ENCODE measurements at places on chromosomes 2 and 18.

DNA sequence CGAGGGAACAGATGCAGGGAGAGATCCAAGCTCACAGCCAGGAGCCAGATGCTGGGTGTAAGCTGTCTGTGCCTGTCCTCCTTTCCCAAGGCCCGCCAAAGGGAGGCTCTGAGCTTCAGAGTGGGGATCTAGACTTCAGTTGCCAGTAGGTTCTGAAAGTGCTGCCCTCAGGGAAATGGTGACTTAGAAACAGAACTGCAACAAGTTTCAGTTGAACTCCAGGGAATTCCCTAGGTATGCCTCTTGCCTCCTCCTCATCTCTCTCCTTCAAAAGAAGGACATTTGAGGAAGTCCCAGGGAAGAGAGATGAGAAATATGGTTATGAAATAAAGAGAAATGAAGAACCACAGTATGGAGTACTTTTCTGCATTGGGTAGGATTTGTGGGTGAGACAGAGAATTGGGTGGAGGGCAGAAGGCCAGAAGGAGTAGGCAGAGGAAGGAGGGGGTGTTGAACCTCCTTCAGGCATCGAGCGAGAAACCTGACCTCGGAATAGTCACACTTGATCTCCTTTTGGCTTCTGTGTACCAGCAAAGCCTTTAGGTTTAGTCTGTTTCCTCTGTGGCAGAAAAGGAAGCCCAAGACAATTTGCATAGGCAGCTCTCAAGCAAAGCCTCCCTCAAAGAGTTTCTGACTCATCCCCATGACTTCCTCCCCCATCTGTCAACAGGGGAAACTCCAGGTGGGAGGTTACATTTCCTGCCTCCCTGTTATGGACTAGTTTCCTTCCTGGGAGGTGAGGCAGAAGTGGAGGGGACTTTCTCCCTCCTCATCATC, 45.7 kb downstream of the QPCT start:
- peak; percentile 85 for DNase-seq

- no peak for DNase-seq
Observed at GRCh38 chr2:203804764-203805485, 62.6 kb upstream of the CTLA4 start.

GRCh38 chr2:36756438-36756837, 59.9 kb downstream of the VIT start:
- no peak for DNase-seq

DNA sequence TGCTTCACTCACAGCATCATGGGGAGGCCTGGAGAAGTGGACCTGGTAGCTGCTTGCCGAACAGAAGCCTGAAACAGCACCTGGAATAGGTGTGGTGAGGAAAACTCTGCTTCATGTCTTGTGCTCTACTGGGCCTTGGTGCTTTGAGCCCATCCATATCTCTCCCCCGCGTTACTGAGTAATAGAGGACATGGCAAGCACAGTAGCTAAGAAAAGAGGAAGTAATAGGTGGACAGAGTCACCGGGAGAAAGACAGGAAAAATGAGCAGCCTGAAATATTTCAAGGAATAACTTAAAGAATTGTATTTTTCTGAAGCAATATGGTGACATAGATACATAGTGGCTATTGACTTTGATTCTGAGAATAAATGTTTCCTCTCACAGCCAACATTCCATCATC, 14.0 kb upstream of the HNMT start:
- DNase-seq = no peak

GRCh38 chr2:16546128-16546754, 119.4 kb downstream of the CYRIA start:
- DNase-seq = peak; percentile 8

DNA sequence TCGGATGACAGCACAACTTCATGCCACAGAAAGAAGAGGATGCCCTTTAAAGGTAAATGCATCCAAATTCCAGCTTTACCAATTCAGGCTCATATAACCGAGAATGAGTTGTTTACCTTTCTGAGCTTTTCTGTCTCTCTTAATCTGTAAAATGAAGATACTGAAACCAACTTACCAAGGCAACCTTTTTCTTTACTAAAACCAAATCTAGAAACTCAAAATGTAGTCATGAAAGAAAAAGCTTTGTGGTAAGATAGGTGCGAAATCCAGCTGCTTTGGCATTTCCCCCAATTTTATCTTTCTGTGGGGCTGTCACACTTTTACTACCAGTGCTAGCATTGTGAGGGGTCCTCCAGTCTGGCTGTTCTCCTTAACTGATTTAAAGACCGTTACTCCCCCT, 240.4 kb downstream of the IKZF2 start:
- DNase-seq = no peak

DNA sequence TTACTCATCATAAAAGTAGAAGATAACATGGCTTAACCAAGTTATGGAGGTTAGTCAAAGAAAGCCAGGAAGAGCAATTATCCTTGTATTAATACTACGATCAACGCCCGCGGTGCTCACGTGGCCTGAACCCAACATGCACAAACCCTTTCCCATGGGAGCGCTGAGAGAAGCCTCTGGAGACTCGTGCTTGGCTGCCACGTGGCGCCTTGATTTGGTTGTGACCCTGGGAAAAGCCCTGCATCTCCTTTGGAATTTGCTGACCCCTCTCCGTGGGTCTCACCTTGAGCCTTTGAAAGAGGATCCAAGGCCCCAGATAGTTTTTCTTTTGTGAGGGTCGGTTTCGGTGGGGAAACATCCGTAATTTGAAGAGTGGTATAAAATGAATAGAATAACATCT, 255.6 kb downstream of the DCDC2C start:
- DNase-seq = no peak

DNA sequence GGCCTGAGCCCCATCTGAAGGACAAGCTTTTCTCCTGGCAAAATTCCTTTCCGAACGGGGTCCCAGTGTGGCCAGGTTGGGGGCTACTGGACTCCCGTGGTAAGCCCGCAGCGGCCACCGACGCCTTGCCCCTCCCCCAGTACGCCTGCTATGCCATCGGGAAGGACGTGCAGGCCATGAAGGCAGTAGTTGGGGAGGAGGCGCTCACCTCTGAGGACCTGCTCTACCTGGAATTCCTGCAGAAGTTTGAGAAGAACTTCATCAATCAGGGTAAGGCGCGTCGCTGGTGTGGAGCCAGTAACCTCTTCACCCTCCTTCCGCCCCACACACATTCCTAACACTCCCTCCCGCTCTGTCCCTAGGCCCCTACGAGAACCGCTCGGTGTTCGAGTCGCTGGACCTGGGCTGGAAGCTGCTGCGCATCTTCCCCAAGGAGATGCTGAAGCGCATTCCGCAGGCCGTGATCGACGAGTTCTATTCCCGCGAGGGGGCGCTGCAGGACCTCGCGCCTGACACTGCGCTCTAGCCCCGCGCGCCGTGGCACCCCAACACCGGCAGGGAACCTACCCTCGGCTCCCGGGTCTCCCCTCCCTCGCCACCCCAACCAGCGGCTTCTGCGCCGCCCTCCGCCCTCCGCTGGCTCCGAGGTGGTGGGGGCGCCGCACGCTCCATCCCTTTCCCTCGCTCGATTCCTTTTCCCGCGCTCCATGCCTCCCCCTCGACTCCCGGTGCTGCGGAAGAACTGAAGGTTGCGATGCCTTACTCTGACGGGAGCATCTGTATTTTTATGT, 13.6 kb upstream of the ANKRD53 start:
- peak; percentile 83 for DNase-seq

- DNase-seq = no peak
Observed at GRCh38 chr2:212618636-212619035, 80.0 kb upstream of the ERBB4 start.

DNA sequence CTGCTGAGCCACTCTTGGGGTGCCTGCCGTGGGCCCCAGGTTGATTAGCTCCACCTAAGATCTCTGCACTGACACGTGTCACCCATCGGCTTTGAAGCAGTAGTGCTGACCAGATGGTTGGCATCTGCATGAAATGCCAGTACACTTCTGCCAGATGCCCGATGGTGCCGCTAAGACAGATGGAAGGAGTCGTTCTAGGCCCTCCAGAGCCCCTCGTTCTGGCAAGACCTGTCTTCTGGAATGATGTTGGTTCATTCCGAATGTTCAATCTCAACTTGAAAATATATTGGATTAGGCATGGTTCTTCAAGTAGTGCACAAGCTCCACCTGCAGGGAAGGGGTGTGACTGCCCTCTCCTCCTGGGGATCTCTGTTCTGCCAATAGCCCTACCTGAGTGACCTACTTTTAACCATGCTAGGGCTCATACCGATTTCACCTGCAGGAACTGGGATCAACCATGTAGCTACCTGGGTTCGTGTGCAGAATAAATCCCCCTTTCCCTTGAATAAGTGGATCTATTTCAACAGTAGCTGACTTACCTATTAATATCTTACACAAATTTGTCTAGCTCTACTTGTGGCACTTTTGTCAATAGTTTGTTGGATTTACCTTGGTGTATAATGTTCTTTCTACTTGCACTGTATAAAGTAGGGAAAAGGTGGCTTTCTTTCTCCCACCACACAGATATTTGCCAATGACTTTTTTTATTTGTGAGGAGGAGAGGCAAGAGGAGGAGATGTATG, 342.6 kb downstream of the CTNNA2 start:
- DNase-seq = no peak

GRCh38 chr2:283996-284794, 3.7 kb downstream of the ALKAL2 start:
- DNase-seq = no peak

DNA sequence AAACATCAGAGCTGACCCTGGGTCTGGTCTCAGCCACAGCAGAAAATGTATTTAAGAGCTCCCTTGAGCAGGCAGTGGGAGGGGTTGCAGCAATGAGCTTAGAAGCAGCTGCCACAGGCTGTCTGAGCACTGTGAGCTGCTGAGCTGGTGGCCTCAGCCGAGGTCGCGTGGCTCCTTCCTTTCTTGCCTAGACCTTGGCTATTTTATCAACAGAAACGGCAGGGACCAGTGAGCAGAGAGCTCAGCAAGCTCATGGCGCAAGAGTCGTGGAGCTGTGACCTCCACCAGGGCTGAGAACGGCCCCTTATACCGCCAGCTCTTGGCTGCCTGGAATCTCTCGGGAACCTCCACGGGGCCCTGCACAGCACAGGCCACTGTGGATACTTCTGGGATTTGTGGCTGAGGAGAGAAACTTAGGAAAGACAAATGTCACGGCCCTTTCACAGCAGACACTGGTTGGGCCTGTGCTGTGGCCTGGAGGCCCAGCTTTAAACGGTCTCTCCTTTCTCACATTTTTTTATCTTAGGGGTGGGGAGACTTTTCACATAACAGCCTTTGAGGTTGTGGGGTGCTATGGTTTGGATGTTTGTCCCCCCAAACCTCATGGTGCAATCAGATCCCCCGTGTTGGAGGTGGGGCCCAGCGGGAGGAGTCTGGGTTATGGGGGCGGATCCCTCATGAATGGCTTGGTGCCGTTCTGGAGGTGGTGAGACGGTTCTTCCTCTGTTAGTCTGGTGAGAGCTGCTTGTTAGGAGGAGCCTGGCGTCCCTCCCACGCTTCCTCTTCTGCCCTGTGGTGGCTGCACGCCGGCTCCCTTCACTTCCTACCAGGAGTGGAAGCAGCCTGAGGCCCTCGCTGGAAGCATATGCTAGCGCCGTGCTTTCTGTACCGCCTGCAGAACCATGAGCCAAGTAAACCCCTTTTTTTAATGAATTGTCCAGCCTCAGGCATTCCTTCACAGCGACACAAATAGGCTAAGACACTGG, 1.7 kb downstream of the ALLC start:
- DNase-seq = no peak

GRCh38 chr2:236054621-236055305, 113.4 kb downstream of the GBX2 start:
- DNase-seq = no peak

DNA sequence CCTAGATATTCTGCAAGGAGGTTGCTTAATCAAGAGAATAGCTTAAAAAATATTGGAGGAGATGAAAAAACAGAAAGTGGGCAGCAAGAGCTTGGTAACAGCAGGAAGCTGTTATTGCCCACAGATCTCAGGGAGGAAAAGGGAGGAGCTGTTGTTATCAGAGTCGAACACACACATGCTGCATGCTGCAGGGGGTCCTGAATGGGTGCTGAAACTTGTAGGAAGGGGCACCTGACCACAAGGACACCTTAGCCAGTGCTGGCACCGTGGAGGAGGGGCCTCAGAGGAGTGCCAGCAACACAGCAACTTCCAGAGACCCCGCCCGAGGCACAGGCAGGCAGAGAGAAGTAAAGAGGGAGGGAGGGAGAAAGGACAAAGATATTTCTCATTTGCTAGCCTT, 332.9 kb downstream of the SOCS6 start:
- DNase-seq = peak; percentile 76

GRCh38 chr2:43906448-43907109, 67.8 kb downstream of the ABCG8 start:
- no peak for DNase-seq

GRCh38 chr18:10188971-10189810, 265.2 kb upstream of the APCDD1 start:
- DNase-seq = no peak

DNA sequence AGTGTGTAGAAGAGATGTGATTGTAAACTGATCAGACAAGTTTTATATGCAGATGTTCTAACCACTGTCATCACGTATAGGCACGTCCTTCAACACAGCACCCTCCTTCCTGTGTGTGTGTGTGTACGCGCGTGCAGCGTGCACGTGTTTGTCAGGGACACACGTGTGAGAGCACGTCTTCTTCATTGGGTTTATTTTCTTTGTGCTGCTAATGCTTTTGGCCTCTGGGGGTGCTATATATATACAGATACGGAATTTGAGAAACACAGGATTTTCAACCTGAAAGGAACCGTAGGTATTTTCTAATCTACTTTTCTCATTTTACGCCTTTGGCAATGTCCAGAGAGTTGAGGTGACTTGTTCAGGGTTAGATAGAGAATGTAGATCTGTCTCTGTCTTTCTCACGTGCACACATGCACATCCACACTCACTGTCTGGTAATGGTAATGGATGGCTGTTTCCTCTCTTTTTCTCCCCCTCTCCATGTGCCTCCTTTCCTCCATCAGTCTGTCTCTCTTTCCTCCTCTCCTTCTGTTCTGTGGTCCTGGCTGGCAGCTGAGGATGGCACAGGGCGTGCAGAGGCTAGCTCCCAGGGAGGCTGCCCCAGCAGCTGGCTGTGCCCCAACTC, 13.4 kb upstream of the CELF4 start:
- peak; percentile 17 for DNase-seq

DNA sequence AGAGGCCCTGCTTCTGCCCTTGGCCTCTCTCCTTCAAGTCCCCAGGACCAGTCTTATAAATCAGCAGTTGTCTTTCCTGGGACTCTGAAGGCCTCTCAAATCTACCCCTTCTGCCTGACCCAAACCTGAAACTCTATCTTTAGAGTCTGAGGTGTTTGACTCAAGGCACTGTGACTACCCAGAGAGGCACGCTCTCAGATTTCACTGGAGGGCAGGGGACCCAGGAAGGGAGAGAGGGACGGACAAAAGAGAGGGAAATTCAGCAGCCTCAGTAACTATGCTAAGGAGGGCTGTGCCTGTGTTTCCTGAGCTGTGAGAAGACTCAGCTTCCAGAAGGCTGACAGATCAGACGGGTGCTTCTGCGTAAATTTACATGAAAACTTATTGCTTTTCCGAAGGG, 217.8 kb downstream of the HAUS1 start:
- DNase-seq = no peak
